ENCODE measurements at places on chromosomes 12 and 14.
A peak's percentile ranks its signal among the peaks of the same experiment; 100 is the strongest.

GRCh38 chr12:49000346-49000745 lies 1.2 kb upstream of the DDN start:
- DNase-seq = no peak

DNA sequence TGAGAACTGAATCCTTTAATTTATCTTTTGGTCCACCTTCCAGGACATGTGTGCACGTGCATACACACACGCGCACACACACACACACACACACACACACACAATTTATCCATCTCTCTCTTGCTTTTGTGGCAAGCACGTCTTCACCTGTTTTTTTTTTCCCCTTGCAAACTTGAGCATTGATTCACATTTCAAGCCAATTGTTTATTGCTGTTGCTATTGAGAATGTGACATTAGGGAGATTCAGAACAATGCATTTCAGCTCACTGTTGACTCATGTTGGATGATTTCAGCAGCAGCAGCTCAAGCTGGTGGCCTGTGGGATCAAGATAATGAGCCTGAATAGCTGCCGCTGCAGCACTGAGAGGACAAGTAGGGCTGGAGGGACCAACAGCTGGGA lies 128.9 kb downstream of the SNAPC1 start:
- no peak for DNase-seq

GRCh38 chr14:24674204-24674970 lies 40.4 kb upstream of the GZMB start:
- DNase-seq = no peak

DNA sequence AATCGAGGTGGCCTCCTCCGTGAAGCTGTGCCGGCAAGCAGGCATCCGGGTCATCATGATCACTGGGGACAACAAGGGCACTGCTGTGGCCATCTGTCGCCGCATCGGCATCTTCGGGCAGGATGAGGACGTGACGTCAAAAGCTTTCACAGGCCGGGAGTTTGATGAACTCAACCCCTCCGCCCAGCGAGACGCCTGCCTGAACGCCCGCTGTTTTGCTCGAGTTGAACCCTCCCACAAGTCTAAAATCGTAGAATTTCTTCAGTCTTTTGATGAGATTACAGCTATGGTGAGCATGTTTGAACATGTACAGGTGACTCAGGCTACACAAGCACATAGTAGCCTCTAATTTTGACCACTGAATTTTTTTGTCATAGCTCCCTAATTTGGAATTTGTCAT lies 59.7 kb downstream of the ATP2A2 start:
- DNase-seq = no peak

- DNase-seq = no peak
These were observed 187.8 kb downstream of the ADGRD1 start for GRCh38 chr12:131141514-131141913.

DNA sequence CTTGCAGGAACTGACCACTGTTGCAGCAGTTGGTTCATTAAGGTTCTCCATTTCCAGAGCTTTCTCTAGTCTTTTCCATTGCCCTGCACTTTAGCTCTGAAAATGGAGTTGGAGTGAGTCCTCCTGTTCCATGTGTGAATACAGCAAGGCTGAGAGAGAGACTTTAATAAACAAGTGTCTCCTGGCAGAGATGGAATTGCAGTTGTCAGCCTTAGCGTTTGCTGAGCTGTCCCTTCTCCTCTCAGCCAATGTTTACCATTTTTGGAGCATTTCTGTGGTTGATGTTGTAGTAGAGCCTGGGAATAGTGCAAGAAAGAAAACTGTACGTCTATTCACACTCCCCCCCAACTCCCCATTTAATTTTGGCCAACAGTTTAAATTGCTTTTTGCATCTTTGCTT lies 7.5 kb upstream of the MANSC4 start:
- DNase-seq = no peak

DNA sequence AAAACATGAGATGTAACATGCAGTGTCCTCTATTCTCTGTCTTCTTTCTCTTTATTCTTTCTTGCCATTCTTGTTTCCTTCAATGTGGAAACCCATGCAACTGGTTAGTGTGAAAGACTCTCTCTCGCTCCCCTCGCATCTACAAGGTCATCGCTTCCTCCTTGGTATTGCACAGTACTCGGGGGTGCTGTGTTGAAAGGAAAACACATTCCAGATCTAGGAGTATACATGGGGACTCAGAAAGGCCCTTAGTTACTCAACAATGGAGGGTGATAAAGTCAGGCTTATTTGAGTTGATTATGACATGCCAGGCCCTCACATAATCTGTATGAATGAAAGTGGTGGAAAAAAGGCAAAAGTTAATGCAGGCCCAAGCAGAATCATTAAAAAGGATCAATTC lies 75.5 kb upstream of the OVCH1 start:
- no peak for DNase-seq

- no peak for DNase-seq
These were observed 229.1 kb downstream of the PPM1H start for GRCh38 chr12:62705846-62706245.

GRCh38 chr12:19915392-19916195 lies 452.7 kb upstream of the PDE3A start:
- DNase-seq = peak; percentile 91

GRCh38 chr14:100223332-100224201 lies 15.4 kb upstream of the YY1 start:
- DNase-seq = no peak

DNA sequence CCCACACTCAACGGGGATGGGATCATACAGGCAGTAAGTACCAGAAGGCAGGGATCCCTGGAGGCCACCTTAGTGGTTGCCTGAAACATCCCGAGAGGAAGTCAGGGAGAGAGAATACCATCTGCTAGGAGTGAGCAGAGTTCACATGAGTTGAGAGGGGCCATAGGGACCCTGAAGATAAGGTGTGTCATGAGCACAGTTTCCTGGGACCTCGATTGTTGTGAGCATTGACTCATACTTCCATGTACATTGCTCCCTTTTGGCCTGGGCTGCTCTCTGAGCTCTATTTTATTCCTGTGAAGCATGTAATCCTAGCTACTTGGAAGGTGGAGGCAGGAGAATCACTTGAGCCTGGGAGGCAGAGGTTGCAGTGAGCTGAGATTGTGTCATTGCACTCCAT lies 120.5 kb downstream of the TBC1D30 start:
- no peak for DNase-seq

DNA sequence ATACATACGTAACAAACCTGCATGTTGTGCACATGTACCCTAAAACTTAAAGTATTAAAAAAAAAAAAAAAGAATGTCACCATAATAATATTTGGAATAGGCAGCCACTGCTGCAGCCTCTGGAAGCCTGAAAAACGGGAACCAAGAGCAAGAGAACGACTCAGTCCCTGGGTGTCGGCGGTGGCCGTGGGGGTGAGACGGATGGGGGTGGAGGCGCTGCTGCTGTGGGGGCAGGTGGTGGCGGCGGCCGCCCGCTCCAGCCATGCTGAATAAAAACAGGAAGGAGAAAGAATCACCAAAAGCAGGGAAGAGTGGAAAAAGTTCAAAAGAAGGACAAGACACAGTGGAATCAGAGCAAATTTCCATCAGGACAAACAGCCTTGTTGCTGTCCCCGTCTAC lies 46.9 kb downstream of the ZFYVE21 start:
- no peak for DNase-seq

GRCh38 chr14:100240668-100241032 lies 1.7 kb downstream of the YY1 start:
- DNase-seq = no peak

Data from NCI-H1436 treated with DMSO at 0.1 percent for 48 hours (cell line).